Activated naive CD4-positive, alpha-beta T cell treated with anti-CD3 and anti-CD28 coated beads, Interleukin-2, amount 50 U/mL, for 72 hours (primary cell): ENCODE measurements at places on chromosomes 11 and 22.

- DNase-seq, result no peak
Measured at GRCh38 chr11:114074546-114075343, 15.2 kb downstream of the ZBTB16 start.

DNA sequence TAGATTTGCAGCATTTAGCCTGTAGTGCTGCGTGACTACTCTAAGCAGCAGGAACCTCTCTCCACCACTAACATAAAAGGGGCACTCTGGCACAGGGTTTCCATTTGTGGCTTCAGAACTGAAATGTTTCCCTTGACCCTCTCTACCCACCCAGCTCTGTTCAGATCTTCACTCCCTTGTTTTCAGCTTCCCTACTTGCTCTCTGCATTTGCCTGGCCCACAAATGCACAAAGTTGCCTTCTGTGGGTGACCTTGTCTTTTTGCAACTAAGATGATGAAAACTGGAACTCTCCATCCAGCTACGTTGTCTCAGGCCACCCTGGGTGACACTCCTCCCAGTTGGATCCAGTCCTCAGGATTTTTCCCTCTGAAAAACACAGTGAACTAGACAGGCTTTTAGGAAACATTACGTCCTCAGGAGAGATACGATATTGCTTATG is 19.8 kb upstream of the PSMA1 start:
- no peak for DNase-seq

DNA sequence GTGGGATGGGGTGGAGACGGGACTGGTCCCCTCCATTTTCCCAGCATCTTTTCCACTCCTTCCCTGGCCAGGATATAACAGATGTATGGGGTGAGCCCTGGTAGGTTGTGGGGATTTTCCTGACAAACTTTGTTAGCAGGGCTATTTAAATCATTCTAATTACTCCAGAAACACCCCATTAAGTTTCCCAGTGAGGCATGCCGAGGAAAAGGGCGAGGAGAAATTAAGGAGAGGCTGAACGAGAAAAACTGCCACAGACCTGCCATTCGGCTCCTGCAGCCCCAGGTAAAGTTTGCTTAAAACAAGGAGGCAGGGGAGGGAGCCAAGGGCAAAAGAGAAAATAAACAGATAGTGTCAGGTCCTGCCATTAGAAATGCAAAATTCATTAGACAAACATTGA is 428.2 kb downstream of the BUD13 start:
- DNase-seq, result no peak

DNA sequence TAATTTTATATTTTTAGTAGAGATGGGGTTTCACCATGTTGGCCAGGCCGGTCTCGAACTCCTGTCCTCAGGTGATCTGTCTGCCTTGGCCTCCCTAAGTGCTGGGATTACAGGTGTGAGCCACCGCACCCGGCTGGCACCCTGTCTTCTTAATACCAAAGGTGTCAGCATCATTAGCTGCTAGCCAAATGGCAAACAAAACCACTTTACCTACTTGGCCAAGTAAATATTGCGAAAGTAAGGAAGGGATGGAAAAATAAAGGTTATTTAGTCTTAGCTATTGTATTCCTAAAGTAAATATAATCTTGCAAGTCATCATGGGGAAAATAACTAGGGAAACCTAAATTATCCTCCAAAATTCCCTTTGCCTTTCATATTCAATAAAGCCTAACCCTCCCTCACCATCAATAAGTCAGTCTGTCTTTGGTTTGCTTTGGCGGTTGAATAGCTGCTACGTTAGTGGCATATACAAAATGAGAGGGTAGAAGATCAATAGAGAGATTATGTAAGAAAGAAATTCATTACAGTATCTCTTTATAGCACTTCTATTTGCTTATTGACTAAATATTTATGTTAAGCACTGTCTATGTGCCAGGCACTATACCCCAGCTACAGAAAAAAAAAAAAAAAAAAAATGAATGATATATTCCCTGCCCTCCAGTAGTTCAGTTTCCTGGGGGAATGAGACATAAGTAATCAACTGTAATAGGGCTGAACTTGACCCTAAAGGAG is 40.2 kb upstream of the CFAP300 start:
- no peak for DNase-seq

GRCh38 chr11:57001674-57002401 is 13.1 kb downstream of the OR5AK2 start:
- no peak for DNase-seq

DNA sequence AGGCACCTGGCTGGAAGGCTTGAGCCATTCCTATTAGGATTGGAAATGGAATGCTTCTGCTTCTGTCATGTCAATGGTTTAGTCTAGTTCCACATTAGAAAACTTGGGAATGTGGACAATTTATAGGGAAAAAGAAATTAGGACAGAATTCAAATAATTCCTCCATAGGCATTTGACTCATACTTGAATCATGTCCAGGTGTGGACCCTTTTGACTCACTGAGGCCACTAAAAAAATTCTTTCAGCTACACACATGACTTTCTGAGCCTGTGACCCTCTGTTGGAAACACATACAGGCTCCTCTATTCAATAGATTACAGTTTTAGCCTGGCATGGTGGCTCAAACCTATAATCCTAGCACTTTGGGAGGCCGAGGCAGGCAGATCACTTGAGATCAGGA is 100.5 kb downstream of the RASSF10 start:
- DNase-seq, result no peak

DNA sequence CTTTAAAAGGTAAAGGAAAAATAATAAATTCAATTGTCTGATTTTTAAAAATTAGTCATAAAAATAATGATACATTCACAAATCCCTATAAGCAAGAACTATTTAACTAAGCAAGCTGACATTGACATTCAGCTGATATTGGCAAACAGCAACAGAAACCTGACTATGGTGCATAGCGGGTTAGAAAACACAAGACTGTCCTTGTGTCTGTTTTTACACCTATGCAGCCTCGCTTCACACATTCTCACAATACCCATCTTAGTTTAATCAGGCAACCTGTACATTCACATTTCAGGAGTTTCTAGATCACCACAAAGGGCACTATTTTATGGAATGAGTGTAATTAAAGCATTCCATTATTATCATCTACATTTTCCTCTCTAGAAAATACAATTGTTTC is 737.1 kb downstream of the KCNA4 start:
- no peak for DNase-seq
